ENCODE measurements at places on chromosomes 2 and 18.
A peak's percentile ranks its signal among the peaks of the same experiment; 100 is the strongest.

DNA sequence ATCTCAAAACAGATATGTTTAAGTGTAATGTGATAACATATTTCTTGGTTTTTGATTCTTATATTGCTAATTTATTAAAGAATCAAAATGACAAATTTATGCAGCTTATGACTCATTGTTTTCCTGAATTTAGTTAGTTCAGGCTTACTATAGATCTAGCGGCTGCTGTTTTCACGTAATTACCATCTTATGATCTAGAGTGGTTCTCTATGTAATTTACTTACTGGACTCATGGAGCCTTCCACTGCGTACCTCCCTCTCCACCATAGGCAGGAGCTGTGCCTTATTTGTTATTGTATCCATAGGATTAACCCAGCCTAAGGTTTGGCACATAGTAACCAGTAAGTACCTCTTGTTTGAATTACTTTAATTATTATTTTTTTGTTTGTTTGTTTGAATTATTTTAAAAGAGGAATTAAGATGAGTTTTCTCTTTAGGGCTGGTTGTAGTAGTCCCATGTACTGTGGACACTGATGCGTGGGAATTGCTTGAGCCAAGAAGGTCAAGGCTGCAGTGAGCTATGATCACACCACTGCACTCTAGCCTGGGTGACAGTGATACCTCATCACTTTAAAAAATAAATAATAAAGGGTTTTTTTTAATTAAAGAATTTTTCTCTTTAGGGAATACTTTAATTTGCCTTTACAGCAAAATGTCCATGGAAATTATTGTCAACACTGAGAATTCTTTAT is 165.5 kb downstream of the PHLPP1 start:
- DNase-seq = no peak

DNA sequence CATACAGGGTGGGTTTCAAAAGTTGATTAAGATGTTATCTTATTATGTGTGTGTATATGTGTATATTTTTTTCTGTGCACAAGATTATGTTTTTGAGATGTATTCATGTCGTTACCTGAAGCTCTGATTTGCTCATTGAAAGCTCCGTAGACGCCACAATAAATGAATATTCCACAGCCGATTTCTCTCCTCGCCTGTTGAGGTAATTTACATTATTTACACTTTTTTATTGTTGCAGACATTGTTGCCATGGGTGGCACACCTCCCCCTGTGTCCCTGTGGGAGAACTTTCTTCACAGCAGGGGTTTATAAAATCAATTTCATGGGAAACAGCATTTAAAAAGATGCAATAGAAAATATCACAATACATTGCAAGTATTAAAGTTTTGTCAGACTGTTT is 100.6 kb downstream of the GLI2 start:
- no peak for DNase-seq

- no peak for DNase-seq
Measured at GRCh38 chr2:100630473-100630977, 67.7 kb downstream of the PDCL3 start.

GRCh38 chr2:226300196-226300886 is 499.3 kb downstream of the IRS1 start:
- DNase-seq = no peak

DNA sequence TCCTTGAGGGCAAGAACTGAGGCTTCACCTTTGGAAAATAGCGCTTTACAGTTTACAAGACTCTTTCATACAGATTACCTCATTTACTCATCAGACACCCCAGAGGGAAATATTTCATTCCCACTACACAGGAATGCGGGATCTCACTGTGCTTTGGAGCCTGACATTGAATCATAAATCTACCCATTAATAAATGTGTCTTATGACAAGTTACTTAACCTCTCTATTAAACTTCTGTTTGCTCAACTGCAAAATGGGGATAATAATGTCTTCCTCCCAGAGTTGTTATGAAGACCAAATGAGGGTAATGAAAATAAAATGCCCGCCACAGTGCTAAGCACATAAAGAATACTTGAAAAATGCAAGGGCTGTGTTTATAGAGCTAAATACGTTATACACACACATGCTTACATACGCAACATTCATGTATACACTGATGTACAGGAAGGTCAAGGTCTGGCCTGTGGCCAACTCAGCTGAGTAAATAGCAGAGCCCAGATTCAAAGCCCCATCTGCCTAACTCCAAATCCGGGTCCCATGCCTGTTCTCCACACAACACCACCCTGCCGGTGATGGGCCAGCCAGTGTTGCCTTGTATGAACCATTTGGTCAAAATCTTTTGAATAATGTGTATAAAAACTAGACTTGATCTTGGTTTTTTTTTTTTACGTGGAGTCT is 77.8 kb upstream of the STPG4 start:
- DNase-seq = peak; percentile 82

DNA sequence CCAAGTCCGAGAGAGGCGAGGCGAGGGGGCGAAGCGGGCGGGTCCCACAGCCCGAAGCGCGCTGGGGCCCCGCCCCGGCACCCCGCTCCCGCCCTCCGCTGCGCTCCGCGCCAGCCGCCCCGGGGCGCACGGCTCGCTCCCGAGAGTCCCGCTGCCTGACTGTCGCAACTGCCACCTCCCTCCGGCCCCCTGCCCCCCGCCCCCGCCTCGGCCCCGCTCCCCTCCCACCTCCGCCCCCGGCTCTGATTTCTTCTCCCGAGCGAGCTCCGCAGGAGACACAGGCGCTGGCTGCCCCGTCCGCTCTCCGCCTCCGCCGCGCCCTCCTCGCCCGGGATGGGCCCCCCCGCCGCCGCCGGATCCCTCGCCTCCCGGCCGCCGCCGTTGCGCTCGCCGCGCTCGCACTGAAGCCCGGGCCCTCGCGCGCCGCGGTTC is at the start of gene WNT6:
TSS of gene WNT6 (plus strand) at position 250 of the 432 bp plus-strand sequence. CDS start 233 bp downstream, outside the sequence.
- no peak for DNase-seq

DNA sequence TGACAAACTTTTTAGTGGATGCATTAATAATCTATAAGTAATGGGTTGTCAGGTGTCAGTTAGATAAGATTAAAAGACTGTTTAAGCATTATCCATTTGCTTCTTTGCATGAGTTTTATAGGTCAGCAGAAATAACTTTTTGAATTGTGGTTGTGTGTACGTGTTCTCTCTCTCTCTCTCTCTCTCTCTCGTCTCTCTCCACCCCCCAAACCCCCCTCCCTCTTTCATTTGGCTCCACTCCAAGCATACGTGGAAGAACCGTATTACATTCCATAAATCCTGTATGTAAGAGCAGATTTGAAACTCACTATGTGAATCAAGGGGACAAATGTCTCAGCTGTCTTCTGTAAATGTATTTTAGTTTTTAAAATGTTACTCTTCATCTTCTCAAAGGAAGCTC is 120.2 kb downstream of the MEIS1 start:
- peak; percentile 62 for DNase-seq

GRCh38 chr2:239697399-239698164 is 296.8 kb upstream of the HDAC4 start:
- no peak for DNase-seq

- DNase-seq = peak; percentile 92
Measured at GRCh38 chr2:37767959-37768925, 96.8 kb upstream of the CDC42EP3 start.

GRCh38 chr2:142306131-142306530 is 175.3 kb upstream of the LRP1B start:
- no peak for DNase-seq

DNA sequence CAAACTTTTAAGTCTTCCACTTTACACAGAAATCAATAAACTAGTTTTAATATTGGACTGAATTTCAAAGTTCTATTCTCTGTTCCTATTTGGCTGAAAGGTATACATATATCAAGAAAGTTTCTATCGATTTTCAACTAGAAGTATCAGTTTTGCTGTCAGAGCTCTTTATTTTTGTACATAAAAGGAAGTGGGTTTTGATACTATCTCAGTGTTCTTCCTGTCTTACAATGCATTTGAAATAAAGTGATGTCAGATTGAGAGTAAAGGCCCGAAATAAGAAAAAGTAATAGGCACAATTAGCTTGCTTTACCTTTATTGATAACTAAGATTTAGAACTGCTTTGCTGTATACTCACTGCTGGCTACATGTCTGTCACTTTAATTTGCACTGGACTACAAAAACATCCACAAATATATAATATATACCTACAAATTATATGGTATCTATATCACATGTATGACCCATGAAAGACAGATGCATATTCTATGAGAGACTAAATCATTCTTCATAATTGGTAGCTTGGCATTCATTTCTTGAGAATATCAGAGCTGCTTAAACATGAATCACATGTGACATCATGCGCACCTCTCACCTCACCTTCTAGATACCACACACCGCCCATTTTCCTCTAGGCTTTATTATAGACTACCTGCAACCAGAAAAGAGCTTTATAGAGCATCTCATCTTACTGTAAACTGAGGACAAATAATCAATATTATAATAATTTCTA is 83.6 kb downstream of the ASXL2 start:
- DNase-seq = no peak

- DNase-seq = no peak
Measured at GRCh38 chr2:98935111-98935770, 784 bp downstream of the CRACDL start.

DNA sequence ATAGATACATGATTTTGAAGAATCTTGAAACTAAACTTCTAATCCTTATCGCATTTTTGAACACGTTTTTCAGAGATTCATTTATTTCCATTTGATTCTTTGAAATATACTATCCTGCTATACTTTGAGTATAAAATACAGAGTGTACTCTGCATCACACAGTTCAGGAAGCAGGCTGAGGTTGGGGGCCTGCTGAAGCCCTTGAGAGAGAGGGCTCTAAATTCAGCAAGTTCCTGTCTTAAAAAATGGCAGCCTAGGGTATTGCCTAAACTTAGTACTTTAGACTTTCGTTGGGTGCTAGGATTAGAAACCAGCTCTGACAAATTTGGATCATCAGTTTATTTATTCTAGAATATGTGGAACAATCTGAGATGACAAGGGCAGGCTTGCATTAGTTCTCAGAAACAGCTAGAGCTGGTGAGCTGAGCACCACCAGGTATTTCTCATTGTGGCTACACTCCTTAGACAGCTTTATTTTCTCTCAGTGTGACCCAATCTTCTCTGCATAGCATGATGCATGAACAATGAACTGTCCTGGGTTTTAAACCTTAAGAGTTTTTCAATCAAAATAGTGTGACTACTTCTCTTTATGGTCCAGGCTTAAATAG is 49.1 kb downstream of the TFPI start:
- DNase-seq = no peak

- DNase-seq = no peak
Measured at GRCh38 chr2:50438259-50438658, 593.7 kb downstream of the NRXN1 start.

DNA sequence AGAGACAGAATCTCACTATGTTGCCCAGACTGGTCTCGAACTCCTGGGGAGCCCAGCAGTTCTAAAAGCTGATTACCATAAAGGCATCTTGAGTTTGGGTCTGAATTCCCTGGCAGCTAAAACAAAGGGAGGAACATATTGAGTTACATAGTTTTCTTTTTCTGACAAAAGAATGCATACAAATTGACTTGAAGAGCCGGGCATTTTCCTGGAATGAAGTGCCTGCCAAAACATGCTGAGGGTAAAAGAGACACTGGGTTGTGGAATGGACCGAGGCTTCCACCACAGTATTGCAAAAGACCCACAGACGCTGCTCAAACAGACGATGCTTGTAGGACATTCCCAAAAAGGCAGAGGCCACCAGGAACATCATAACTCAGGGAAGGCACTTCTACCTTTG is 35.1 kb upstream of the ROCK2 start:
- DNase-seq = peak; percentile 47

- DNase-seq = no peak
Measured at GRCh38 chr18:79926715-79927606, 24.5 kb downstream of the SLC66A2 start.

GRCh38 chr2:40540026-40540425 is 88.1 kb upstream of the SLC8A1 start:
- no peak for DNase-seq
